SK-MEL-5 (cell line): ENCODE measurements at places on chromosomes 16 and 17. TPM values are rescaled to one million over a fixed set of nuclear protein-coding genes. Genes with fewer than 3 reads are reported as not detected.

GRCh38 chr17:50778471-50778870 lies 11.2 kb upstream of the ANKRD40CL start:
- DNase-seq: no peak

- no peak for DNase-seq
Measured at GRCh38 chr17:45311760-45312476, 4.9 kb downstream of the MAP3K14 start.

GRCh38 chr17:73851091-73851490 lies 206.8 kb upstream of the SDK2 start:
- no peak for DNase-seq

CRHR1 gene
- 0.27 and 0.48 TPM in 2 replicates for total RNA-seq

- peak; percentile 61 for DNase-seq
Measured at GRCh38 chr17:58084317-58084981, 1.2 kb downstream of the DYNLL2 start.

DNA sequence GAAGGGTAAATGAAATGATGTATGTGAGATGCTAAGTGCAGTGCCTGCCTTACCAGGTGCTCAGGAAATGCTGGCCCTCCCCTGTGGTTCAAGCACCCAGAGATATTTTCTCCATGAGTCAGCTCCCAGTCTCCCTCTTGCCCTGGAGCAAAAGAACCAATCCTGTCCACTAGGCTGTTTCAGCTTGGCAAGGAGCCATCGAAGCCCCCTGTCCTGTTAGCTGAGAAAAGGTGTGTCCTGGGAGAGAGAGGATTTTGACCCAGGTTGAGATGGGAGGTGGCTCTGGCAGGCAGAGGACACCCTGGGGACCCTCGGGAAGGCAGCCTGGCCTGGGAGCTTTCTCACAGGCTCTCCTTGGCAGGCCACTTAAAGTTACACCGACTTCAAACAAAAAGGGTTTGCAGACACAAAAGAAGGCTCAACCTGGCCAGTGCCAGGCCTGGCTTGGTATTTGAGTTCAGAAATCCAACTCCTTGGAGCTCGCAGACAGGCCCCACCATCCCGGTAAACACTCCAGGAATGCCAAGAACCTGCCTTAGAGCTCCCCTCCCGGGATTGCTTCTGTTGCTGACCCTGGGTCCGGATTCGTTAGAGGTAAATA lies 29.6 kb downstream of the NTN1 start:
- peak; percentile 17 for DNase-seq

DNA sequence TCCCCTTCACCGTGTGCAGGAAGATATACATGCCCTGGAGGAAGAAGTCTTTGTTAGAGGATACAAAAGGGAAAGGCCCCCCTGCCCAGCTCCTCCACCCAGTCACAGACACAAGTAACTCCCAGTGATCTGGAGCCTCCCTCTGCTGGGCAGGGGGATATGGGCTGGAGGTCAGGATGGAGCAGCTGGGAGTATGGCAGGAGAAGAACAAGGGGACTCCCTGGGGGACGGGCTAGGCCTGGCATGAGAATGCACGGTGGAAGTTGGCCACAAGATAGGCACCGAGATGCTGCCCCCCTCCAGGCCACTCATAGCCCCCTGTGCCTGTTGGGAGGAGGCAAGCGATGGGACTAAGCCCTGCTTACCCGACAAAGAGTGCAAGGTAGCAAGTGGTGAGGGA lies 4.2 kb downstream of the ORMDL3 start:
- DNase-seq: no peak

DNA sequence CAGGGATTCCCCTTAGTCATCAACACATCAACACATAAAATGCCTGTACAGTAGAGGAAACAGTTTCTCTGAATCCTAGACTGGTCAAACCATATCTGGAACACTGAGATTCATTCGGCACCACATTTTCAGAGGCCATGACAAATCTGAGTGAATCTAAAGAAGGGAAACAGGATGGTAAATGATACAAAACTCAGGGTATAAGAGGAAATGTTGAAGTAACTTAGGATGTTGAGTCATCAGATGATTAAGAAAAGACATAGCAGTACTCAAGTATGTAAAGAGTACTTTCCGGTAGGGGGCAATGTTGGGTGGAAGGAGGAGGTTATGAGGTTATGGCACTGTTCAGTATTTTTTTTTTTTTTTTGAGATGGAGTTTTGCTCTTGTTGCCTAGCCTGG lies 358.5 kb upstream of the PMFBP1 start:
- peak; percentile 79 for DNase-seq

CIBAR2 gene
- total RNA-seq: not detected in 2 replicates

GRCh38 chr16:35140293-35140986 lies 1681.0 kb downstream of the TP53TG3F start:
- DNase-seq: no peak

GRCh38 chr16:49280105-49280741 lies 1.4 kb downstream of the CBLN1 start:
- no peak for DNase-seq

GDPD1 gene
- total RNA-seq: 13.6 and 14.3 TPM in 2 replicates

DNA sequence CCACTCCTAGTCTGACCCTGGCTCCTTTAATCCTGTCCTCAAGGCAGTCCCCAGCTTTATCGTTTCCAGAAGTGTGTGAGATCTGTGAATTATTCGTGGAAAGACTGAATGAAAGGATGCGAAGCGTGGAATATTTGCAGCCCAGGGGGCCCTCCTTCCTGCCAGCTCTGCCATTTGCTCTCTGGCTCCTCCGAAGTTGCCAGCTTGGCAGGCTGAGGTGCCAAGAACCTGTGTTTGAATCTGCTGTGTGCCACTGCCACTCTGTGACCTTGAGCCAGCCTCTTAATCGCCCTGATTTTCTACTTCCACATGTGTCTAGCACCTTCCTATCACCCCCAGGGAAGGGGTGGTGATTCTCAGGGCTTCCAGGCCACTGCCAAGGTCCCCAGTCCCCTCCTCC lies 10.8 kb downstream of the TBKBP1 start:
- DNase-seq: no peak

DNA sequence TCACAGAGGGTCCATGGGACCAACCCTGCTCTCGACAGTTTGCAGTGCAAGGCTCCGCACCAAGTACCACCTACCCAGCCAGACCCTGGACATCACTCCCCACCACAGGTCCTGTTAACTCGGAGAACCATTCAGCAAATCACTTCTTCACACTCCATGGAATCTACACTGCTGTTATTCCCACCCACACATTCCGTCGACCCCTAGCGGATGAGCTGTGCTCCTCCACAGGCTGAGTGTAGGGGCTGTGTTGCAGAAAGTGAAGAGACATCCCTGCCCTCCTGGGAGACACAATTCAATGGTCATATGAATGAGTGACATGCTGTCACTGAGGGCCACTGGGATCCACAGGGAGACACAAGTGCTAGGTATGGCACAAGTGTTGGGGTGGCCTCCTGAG lies 27.5 kb downstream of the MPG start:
- no peak for DNase-seq

TP53TG3B gene
- total RNA-seq: not detected in 2 replicates

DNA sequence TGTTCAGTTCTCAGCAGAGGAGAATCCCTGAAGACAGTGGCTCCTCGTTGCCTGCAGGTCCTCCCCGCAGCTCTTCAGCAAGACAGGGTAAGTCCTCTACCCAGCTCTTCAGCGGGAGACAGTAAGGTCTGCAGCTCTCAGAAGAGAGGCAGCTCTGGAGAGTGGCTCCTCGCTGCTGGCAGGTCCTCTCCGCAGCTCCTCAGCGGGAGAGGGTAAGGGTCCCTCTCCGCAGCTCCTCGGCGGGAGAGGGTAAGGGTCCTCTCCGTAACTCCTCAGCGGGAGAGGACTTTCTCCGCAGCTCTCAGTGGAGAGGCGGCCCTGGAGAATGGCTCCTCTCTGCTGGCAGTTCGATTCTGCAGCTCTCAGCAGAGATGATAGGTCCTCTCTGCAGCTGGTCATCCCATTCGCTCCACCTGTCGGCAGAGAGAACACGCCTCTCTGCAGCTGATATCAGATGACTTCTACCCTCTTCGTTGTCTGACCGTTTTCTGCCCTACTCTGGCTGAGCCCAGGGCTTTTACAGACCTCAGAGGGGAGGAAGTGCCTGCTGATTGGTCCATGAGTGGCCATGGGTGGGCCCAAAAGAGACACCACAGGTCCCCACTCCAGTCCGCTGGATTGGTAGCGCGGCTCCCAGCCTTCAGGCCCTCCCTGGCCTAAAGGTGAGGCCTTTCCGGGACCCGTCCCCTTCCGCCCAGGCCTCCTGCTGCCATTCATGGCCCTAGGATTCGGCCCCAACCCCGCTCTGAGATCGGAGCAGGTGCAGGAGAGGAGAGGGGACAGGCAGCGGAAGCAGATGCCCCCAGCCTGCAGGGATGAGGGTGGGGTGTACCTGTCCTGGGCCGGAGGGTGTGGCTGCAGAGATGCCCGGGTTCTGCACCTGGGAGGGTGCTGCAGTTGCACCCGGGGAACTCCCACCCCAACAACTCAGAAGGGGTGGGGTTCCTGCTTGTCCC lies 11.9 kb upstream of the SHCBP1 start:
- no peak for DNase-seq

DNA sequence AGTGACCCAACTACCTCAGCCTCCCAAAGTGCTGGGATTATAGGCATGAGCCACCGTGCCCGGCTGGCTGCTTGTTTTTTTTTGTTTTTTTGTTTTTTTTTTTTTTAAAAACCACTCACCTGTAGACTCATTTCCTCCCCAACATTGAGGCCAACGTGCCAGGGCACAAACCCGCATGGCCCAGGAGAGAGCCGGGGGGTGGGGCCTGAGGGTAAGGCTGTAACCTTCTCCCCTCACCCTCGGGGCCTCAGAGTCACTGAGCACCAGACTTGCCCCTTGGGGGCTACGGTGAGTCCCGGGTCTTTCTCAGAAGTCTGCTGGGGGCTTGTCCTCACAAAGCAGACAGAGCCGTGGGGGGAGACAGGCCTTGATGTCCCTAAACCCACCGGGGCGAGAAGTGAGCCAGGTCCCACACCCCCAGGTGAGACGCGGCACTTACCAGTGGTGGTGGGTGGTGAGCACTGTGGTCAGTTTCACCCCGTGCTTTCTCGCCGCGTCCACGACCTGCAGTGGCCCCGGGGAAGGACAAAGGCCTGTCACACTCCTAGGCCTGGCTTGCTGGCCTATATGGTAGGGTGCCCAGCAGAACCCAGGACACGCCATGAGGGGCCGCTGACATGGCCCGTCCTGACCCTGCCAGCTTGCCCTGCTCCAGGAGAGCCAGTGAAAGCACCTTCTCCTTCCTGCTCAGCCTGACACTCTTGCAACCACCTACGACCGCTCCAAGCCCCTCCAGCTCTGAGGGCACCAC lies 4.6 kb downstream of the HAGH start:
- no peak for DNase-seq

GRCh38 chr17:5203178-5203907 lies 11.7 kb upstream of the ZNF594 start:
- no peak for DNase-seq

MYL11 gene
- not detected in 2 replicates for total RNA-seq

DNA sequence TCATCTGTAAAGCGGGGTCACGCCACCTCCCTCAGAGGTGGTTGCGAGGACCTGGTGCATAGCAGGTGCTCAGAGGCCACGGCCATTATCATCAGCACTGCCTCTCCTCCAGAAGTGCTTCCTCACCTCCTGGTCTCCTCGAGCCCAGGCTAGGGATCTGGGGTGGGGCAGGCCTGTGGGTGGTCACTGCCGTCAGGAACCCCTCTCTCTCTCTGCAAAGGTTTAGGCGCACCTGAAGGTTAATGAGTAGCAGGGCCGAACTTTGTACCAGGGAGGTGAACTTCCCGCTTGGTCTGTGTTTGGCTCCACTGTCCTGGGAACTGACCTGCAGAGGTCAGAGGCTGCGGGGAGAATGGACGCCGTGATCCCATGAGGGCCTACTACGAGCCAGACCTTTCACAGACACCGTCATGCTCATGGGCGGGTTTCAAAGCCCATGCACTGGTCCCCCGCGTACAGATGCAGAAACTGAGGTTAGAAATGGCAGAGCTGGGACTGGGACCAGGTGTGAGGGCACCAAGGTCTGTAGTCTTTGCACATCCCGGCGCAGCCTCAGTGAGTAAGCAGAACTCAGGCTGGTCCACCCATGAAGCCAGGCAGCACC lies 13.8 kb downstream of the JUP start:
- DNase-seq: no peak

DNA sequence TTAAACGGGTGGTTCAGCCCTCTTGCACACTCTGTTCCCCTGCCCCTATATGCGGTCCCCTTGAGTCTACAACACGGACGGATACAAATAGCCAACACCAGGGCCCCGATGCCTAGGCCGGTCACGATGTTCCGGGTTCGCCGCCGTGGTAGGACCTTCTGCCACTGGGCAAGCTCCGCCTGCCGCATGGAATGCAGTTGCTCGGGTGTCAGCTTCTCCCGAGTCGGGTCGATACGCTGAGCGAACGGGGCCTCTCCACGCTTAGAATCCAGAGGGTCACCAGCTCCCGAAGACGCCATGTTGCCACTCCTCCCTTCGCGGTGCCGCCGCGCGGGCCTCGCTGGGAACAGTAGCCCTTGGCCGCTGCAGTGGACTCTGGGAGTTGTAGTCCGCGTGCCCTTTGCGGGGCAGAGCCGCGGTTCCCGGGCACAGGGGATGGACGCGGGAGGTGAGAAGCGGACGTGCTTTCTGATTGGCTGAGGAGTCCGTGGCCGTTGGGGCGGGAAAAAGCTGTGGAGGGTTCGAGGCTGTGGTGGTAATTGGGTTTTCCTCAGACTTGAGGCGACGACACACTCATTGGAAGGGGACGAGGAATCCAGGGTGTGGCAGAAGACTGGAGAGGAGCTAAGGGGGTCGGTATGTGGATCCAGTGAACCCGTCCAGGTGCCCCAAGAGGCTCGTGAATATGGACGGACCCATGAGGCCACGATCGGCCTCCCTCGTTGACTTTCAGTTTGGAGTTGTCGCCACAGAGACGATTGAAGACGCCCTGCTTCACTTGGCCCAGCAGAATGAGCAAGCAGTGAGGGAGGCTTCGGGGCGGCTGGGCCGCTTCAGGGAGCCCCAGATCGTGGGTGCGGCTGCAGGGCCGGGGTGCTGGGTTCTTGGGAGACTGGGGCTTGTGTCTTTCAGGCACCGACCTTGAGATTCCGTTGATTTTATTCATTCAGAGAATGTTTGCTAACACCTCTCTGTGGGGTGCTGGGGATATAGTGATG lies at the start of the genes CNTD1 and COA3:
Gene CNTD1, plus strand, starts transcription at position 479 of the 998 bp plus-strand sequence. Its CDS starts 207 bp downstream, at position 686.
Gene COA3, minus strand, starts transcription at position 322 of the 998 bp plus-strand sequence. Its CDS starts 23 bp downstream, at position 299.
- peak; percentile 91 for DNase-seq

SULT1A1 gene
- total RNA-seq: 0.43 and 3.1 TPM in 2 replicates

AOC2 gene
- 0.26 and 0.69 TPM in 2 replicates for total RNA-seq

DNA sequence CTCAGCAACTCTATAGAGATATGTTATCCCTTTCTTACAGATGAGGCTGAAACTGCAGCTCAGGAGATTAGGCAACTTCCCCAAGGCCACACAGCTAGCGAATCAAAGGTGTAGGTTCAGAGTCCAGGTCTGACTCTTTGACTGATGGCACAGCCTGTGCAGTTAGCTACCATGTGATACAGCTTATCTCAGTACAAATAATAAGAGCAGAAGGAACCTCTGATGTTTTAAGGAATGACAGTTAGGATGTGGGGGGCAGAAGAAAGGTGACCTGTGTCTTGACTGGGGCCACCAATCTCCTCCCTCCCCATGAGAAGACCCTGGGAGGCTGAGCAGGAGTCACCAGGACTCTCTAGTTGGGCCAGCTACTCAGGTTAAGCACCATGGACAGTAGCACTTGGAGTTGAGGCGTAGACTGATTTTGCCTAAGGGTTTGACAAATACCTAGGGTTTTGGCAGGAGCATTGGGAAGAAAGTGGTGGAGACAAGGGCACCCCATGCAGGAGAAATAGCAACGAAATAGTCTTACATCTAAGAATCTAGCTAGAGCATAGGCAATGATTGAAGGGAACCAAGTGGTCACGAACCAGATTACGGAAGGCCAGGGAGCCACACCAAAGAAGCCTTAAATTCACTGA lies 22.8 kb upstream of the ACSM2B start:
- DNase-seq: no peak

- no peak for DNase-seq
Measured at GRCh38 chr17:59026176-59026939, 80.3 kb downstream of the TRIM37 start.
